MCF 10A (cell line): ENCODE measurements at places on chromosomes 3 and 15. TPM values are rescaled to one million over a fixed set of nuclear protein-coding genes. Genes with fewer than 3 reads are reported as not detected.

The SOX14 gene
- not detected in 2 replicates for total RNA-seq

The COL6A5 gene
- not detected in 2 replicates for total RNA-seq

The ABHD5 gene
- 30.3 and 32.6 TPM in 2 replicates for total RNA-seq

The FBXL22 gene
- total RNA-seq = 0.39 and 0.58 TPM in 2 replicates

The LMAN1L gene
- 0.23 TPM in 1 of 2 replicates, not detected in the other for total RNA-seq

The PEX5L gene
- total RNA-seq = 0.32 and 0.47 TPM in 2 replicates

The FAM219B gene
- total RNA-seq = 62.9 and 68.4 TPM in 2 replicates

The FBXL2 gene
- total RNA-seq = 9.6 and 9.8 TPM in 2 replicates

The MNS1 gene
- 1.5 TPM in 2 replicates for total RNA-seq

The DNAH12 gene
- 0.47 and 0.58 TPM in 2 replicates for total RNA-seq

The KATNBL1 gene
- 38.2 and 47.6 TPM in 2 replicates for total RNA-seq

The NCBP2 gene
- 80.9 and 91.8 TPM in 2 replicates for total RNA-seq

DNA sequence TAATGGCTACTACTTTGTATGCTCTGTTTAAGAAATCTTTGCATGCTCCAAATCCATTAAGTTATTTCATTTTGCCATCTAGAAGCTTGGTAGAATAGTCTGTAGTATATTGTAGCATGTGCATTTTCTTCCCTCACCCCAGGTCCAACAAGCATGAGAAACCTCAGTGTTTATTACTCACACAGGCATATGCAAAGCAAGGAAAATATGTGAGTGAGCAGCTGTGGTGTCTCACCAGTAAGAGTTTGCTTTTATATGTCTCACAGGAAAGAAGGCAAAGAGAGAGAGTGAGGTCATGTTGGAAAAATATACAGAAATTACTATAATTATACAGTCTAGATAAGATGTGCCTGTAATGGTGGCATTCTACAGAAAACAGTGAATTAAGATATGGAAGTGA is 312.5 kb downstream of the C3orf38 start:
- no peak overlapping the region for H3K4me3 ChIP-seq
- peaks cover 5% of the 10 kb centered on the region for H3K4me1 ChIP-seq
- no peaks in the 10 kb centered on the region for H3K36me3 ChIP-seq
- no peak overlapping the region for H3K27ac ChIP-seq
- DNase-seq = no peak
- no peaks in the 10 kb centered on the region for H3K27me3 ChIP-seq

DNA sequence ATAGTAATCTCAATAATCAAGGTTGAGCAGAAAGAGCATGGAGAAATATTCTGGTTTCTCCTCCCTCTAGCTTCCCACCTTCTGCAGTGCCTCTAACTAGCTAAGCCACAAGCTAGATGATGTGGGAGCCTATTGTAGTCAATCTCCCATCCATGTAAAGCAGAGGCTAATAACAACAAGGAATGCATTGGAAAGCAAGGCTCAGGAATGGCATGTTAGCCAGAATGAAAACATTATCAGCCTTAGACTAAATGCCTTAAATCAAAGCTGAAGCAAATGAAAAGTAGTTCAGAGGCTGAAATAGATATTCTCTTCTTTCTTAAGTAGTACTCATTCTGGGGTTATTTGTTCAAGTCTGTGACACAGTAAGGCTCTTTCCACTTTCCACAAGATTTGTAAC is 350.3 kb upstream of the DPPA4 start:
- H3K4me3 ChIP-seq = no peak overlapping the region
- H3K36me3 ChIP-seq = no peaks in the 10 kb centered on the region
- DNase-seq = no peak
- H3K27me3 ChIP-seq = no peaks in the 10 kb centered on the region
- H3K4me1 ChIP-seq = peaks cover 12% of the 10 kb centered on the region

DNA sequence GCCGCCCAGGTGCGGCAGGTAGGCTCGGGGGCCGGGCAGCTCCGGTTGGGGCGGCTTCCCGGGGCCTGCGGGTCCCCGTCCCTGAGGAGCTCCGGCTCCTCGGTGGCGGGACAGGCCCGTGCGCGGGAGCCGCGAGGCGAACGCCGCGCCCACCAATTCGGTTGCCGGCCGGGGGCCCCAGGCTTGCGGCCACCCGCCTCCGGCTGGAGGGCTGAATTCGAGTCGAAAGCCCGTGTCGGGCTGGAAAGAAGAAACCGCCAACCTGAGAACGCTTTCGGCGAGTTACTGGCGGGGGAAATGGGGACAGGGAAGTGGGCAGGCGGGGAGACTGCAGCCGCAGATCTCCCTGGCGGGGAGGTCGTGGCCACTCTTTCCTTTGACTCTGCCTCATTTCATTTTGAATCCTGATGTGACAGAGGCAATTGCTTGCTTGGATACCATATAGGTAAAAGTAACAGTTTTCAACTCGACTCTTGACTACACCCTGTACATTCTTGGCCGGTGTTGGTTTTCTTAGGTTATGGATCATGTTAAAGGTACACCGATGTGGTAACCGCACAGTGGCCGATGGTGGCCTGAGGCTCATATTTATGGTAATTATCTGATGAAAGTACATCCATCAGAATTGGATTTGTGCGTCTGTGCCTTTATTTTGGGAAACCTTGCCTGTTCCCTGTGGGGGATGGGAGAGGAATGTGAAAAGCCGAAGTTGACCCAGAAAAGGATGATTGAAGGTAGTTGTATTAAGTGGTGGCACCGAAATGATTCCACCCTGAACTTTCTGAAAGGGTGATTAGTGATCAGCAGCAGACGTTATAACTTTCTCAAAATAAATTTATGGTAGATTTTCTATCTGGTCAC is 1.7 kb downstream of the B3GNT5 start:
- H3K27me3 ChIP-seq = no peaks in the 10 kb centered on the region
- peak overlapping the region; percentile 93 for H3K4me3 ChIP-seq
- peaks cover 48% of the 10 kb centered on the region for H3K4me1 ChIP-seq
- DNase-seq = peak; percentile 51
- H3K27ac ChIP-seq = peak overlapping the region; percentile 90

GRCh38 chr3:46926871-46927717 is 49.5 kb downstream of the CCDC12 start:
- H3K36me3 ChIP-seq = peaks cover 48% of the 10 kb centered on the region
- H3K27ac ChIP-seq = no peak overlapping the region
- H3K4me1 ChIP-seq = peaks cover 18% of the 10 kb centered on the region
- H3K4me3 ChIP-seq = no peak overlapping the region
- DNase-seq = no peak

DNA sequence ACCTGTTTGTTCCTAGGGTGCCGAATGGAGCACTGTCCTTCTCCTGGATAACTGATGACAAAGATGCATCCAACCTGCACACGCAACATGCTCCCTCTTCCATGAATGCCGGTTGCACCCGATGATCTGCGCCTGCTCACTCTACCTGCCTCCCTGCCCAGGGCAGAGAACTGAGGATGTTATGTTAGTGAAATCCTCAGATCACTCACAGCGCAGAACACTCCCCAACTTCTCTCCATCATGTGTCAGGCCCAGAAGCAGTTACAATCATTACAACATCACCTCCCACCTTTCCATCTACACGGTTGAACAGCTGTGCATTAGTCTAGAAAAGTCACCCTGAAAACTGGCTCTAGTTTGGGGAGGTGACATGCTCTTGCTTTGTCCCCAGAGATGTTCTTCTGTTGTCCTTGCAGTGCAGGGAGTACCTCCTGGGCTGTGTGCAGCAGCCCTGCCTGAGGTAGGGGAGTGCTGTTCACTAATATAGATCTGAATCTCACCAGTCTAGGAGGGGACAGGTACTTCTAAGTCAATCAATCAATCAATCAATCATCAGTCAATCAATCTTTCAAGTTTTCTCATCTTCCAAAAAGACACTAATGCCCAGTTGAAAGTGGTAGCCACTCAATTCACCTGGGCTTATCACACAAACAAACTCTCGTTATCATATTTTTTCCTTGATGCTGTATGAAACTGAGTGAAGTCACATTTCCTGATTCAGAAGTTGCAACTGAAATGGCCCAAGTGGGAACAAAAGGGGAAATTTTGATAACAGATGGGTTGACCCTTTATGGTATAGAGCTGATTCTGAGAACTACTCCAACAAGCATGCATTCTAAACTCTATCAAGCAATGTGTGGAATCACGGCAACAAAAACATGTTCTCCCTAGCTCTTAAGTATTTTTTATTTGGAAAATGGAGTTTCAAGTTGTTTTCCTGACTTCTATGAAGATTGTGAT is 15.4 kb upstream of the ISLR start:
- H3K36me3 ChIP-seq = no peaks in the 10 kb centered on the region
- no peak for DNase-seq
- no peak overlapping the region for H3K4me3 ChIP-seq
- H3K27me3 ChIP-seq = peaks cover 24% of the 10 kb centered on the region
- peaks cover 5% of the 10 kb centered on the region for H3K4me1 ChIP-seq

GRCh38 chr15:74196175-74196574 is 6.4 kb downstream of the STRA6 start:
- H3K4me3 ChIP-seq = no peak overlapping the region
- H3K27ac ChIP-seq = no peak overlapping the region
- H3K27me3 ChIP-seq = no peaks in the 10 kb centered on the region
- no peaks in the 10 kb centered on the region for H3K36me3 ChIP-seq

- H3K4me3 ChIP-seq = no peak overlapping the region
- peak; percentile 32 for DNase-seq
- no peaks in the 10 kb centered on the region for H3K4me1 ChIP-seq
- H3K27me3 ChIP-seq = no peaks in the 10 kb centered on the region
Measured at GRCh38 chr15:62658498-62658897, 384.0 kb upstream of the TPM1 start.

DNA sequence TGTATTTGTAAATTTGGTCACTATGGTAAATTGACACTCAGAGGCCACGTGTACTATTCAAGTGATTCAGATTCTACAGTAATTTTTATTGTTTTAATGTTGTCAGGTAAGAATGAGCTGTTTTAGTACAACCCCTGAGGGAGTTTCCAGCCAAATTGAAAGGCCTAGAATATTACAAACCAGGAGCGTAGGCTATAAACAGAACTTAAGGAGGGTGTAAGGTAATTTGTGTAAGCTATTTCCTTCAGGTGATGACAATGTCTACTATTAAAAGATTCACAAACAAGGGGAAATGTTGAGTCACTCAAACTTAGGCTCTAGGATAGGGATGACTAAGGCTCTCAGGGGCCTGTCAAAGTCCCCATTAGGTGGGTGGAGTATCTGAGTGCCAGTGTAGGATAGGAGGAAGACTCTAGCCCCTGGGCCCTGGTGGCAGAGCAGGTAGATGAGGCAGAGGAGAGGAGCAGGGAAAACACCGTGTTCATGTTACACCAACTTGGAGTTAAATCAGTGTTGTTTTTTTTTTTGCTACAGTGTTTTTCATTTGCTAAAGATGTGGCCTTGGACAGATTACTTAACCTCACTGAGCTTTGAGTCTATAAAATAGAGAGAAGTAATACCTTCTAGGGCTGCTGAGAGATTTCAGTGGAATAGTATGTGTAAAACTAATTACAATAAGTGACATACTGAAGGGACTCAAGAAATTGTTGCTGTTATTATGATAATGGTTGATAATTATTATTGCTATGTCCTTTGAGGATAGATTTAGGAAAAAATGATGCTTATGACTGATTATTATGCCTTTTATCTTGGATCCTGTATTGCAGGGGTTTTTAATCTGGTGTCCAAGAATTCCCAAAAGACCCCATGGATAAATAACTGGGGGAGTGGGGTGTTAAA is 10.3 kb downstream of the TM4SF1 start:
- peak; percentile 90 for DNase-seq
- H3K4me1 ChIP-seq = peaks cover 31% of the 10 kb centered on the region
- H3K4me3 ChIP-seq = no peak overlapping the region
- H3K27ac ChIP-seq = peak overlapping the region; percentile 77
- peaks cover 49% of the 10 kb centered on the region for H3K36me3 ChIP-seq

GRCh38 chr15:66860844-66861243 is 158.8 kb downstream of the SMAD6 start:
- no peaks in the 10 kb centered on the region for H3K27me3 ChIP-seq
- DNase-seq = no peak
- H3K36me3 ChIP-seq = no peaks in the 10 kb centered on the region
- peaks cover 20% of the 10 kb centered on the region for H3K4me1 ChIP-seq
- H3K27ac ChIP-seq = no peak overlapping the region

- no peaks in the 10 kb centered on the region for H3K4me1 ChIP-seq
- H3K4me3 ChIP-seq = no peak overlapping the region
- H3K36me3 ChIP-seq = no peaks in the 10 kb centered on the region
- no peak for DNase-seq
- peaks cover 21% of the 10 kb centered on the region for H3K27me3 ChIP-seq
- no peak overlapping the region for H3K27ac ChIP-seq
Measured at GRCh38 chr3:13718000-13718399, 161.9 kb downstream of the WNT7A start.

- no peaks in the 10 kb centered on the region for H3K27me3 ChIP-seq
- no peak overlapping the region for H3K4me3 ChIP-seq
- no peak overlapping the region for H3K27ac ChIP-seq
Measured at GRCh38 chr3:188529228-188529627, 375.3 kb downstream of the LPP start.

- DNase-seq = no peak
- H3K27me3 ChIP-seq = no peaks in the 10 kb centered on the region
- H3K4me3 ChIP-seq = no peak overlapping the region
- peaks cover 78% of the 10 kb centered on the region for H3K36me3 ChIP-seq
- H3K27ac ChIP-seq = no peak overlapping the region
Measured at GRCh38 chr3:5217824-5218595, 30.5 kb downstream of the EDEM1 start.

GRCh38 chr15:56616551-56616950 is 116.8 kb downstream of the ZNF280D start:
- no peaks in the 10 kb centered on the region for H3K4me1 ChIP-seq
- H3K36me3 ChIP-seq = no peaks in the 10 kb centered on the region
- H3K4me3 ChIP-seq = no peak overlapping the region
- no peak for DNase-seq
- no peaks in the 10 kb centered on the region for H3K27me3 ChIP-seq
